ENCODE measurements at places on chromosomes 4 and X. TPM values are rescaled to one million over a fixed set of nuclear protein-coding genes. Genes with fewer than 3 reads are reported as not detected.
A peak's percentile ranks its signal among the peaks of the same experiment; 100 is the strongest.

The SGMS2 gene
- 26.3 TPM for total RNA-seq

The RBM41 gene
- 10.9 TPM for total RNA-seq

The SRP72 gene
- total RNA-seq: 83.7 TPM

The CDS1 gene
- total RNA-seq: 0.29 TPM

The BEX5 gene
- total RNA-seq: 1.2 TPM

The DCAF12L1 gene
- total RNA-seq: not detected

The FATE1 gene
- total RNA-seq: not detected

The CABS1 gene
- not detected for total RNA-seq

The CT45A3 gene
- total RNA-seq: not detected

The DAPP1 gene
- total RNA-seq: 4.9 TPM

The EVC gene
- 16.6 TPM for total RNA-seq

The SORBS2 gene
- total RNA-seq: 17.5 TPM

The FREM3 gene
- not detected for total RNA-seq

The PAGE5 gene
- total RNA-seq: not detected

The HERC6 gene
- total RNA-seq: 7.7 TPM

The SLC6A14 gene
- not detected for total RNA-seq

The GASK1B gene
- 81.6 TPM for total RNA-seq

The GAGE12H gene
- total RNA-seq: not detected

The CNKSR2 gene
- 0.80 TPM for total RNA-seq

DNA sequence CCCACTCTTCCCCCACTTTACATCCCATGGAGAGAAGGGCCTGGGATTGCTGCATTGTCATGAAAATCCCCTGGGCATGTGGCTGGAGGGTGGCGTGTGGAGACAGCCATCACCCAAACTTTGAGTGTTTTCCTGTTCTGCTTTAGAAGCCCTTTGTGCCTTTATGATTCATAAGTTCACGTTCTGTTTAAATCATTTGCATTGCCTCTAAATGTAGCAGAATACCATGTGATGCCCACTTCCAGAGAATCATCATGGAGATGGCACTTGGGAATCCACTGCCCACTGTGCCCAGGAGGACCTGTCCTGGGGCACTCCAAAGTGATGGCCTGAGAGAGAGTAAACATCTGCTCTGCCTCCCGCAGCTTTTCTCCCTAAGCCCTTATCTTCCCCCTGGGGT lies 52.8 kb downstream of the MED28 start:
- no peak for DNase-seq

DNA sequence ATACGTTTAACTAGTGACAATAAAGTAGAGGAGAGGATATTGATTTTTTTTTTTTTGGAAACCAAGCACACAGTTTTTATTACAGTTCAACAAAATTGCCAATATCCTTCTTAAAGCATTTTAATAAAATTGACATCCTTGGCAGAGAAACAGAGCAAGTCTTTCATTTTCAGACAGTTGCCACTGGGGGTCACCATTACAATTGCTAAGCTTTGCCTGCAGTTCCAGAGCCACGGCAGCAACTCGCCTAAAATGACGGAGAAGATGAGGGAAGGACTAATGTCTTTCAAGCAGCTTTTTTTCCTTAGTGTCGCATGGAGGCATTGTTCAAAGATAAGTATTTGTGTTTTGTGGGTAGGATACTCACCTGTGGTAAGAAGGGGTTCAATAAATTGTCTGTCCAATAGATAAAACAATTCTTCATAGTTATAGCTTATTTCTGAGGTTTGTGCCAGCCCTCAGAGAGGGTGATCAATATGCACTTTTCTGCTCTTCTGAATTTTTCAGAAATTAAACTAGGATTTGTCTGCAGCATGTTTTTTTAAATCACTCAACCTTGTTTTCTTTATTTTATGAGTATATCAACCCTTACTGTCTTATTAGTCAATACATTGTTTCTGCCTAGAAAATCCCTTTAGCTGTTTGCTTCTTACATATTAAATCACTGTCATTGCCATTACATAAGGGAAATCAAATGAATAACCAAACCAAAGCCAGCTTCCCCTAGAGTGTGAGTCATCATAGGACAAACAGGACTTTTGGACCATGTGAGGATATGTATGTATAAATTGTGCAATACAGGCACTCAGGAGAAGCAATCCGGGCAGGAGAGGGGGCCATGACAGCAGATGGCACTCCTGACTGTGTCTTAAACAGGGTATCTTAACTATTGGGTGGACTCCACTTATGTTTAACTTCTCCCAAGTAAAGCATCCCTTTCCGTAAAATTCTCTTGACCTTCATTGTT lies 508.1 kb upstream of the ARX start:
- DNase-seq: no peak

DNA sequence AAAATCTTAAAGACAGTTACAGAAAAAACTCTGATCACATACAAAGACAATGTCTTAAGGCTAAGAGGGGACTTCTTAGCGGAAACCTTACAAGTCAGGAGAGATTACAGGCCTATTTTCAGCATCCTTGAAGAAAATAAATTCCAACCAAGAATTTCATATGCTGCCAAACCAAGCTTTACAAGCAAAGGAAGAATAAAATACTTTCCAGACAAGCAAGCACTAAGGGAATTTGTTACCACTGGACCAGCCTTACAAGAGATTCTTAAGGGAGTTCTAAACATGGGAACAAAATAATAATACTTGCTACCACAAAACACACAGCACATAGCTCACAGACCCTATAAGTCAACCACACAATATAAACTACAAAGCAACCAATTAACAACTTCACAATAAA lies 255.8 kb upstream of the ZFP42 start:
- no peak for DNase-seq

GRCh38 chr4:101724093-101724492 lies 66.4 kb upstream of the BANK1 start:
- DNase-seq: no peak

DNA sequence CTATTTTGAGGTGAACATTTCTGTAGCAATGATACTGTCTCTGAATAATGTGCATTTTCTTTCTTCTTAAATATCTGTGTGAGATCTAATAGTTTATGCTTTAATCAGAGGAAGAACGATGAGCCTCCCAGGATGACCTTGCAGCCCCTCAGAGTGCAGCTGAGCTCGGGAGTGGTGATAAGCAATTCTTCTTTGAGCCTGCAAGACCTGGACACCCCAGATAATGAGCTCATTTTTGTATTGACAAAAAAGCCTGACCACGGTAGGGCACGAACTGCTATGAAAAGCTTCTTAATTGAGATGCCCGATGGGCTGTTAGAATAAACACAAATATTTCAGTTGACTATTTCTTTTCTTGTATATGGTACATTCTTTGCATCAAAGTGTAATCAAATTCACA lies 105.0 kb upstream of the ANXA3 start:
- no peak for DNase-seq

GRCh38 chr4:11337287-11337686 lies 91.4 kb downstream of the HS3ST1 start:
- DNase-seq: no peak

GRCh38 chrX:19382555-19383145 lies 38.9 kb downstream of the PDHA1 start:
- no peak for DNase-seq

- no peak for DNase-seq
Measured at GRCh38 chr4:39450618-39451017, 8.1 kb downstream of the RPL9 start.

GRCh38 chrX:109952050-109952449 lies 50.9 kb upstream of the TMEM164 start:
- DNase-seq: no peak

GRCh38 chrX:252957-253291 lies 28.3 kb upstream of the PLCXD1 start:
- DNase-seq: no peak

GRCh38 chrX:37580080-37580479 lies 8.6 kb downstream of the LANCL3 start:
- no peak for DNase-seq

- DNase-seq: no peak
Measured at GRCh38 chr4:56048383-56048701, 99.6 kb downstream of the CEP135 start.

- no peak for DNase-seq
Measured at GRCh38 chrX:39532761-39533160, 565.0 kb downstream of the BCOR start.

GRCh38 chrX:4844376-4844775 lies 1130.9 kb upstream of the PRKX start:
- no peak for DNase-seq

GRCh38 chr4:3801931-3802550 lies 35.9 kb downstream of the ADRA2C start:
- no peak for DNase-seq

- no peak for DNase-seq
Measured at GRCh38 chr4:137641544-137641943, 109.2 kb upstream of the PCDH18 start.

GRCh38 chrX:147675819-147676218 lies 235.9 kb upstream of the FMR1 start:
- no peak for DNase-seq

GRCh38 chr4:159926871-159927270 lies 824.0 kb downstream of the RAPGEF2 start:
- DNase-seq: no peak

GRCh38 chr4:648579-649292 lies 23.4 kb downstream of the PDE6B start:
- DNase-seq: no peak

GRCh38 chr4:80153874-80154544 lies 43.3 kb upstream of the PRDM8 start:
- DNase-seq: no peak

GRCh38 chr4:165971933-165972332 lies 98.9 kb downstream of the TLL1 start:
- no peak for DNase-seq

- no peak for DNase-seq
Measured at GRCh38 chr4:175970072-175970471, 95.6 kb upstream of the WDR17 start.

GRCh38 chr4:119116925-119117900 lies 18.4 kb upstream of the MYOZ2 start:
- no peak for DNase-seq

DNA sequence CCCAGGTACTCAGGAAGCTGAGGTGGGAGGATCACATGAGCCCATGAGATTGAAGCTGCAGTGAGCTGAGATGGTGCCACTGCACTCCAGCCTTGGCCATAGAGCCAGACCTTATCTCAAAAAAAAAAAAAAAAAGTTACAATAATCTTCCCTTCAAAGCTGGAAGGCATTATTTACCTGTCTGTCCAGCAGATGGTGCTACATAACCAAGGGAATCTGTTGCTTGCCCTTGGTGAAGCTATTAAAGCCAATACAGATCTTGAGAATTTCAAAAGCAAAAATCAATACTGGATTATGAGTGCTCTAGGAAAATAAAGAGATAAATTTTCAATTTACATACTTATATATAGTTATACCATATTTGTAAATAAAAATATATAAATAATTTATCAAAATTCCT lies 25.9 kb downstream of the PKD2 start:
- DNase-seq: no peak

GRCh38 chr4:184409911-184410692 lies 64.2 kb downstream of the IRF2 start:
- DNase-seq: peak; percentile 59

DNA sequence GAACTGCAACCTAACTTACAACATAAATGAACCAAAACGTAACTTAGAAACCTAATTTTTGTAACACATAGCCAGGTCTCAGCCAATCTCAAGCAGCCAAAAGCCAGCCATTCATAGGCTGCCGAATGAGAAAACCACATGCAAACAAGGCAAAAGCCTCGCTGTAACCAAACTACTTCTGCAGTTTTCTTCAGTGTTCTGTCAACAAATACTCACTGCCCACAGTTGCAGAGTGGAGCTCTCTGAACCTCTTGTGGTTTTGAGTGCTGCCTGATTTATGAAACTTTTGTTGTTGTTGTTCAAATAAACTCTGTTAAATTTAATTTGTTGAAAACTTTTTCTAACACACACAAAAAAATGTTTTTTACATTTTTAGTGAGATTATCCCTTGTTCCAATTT lies 251.2 kb downstream of the PAPSS1 start:
- no peak for DNase-seq

GRCh38 chr4:97911236-97911906 lies 231.9 kb downstream of the STPG2 start:
- peak; percentile 59 for DNase-seq

All from mesenteric fat pad (tissue), 1 donor.